ENCODE measurements at places on chromosomes 11 and 22.

- DNase-seq: no peak
Observed at GRCh38 chr11:4068962-4069361, 25.6 kb upstream of the RRM1 start.

- no peak for DNase-seq
Observed at GRCh38 chr11:1751531-1751921, 1.1 kb upstream of the IFITM10 start.

GRCh38 chr22:33887173-33887572 lies 33.1 kb downstream of the LARGE1 start:
- no peak for DNase-seq

DNA sequence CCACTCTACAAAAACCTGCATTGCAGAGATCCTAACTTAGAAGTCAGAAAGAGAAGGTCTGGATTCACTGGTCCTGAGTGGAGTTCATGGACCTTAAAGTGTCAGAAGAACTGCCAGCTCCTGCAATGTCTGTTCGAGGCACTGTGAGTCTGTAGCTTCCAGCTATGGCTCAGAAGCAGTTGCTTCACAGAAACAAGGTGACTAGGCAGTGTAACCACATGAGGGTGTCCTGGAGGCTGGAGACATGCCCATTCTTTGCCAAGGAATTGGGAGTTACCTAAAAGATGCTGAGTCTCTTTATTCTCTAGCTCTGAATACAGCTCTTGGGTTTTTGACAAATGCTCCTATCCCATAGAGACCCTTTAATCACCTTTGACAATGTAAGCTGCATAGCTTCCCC lies 130.5 kb downstream of the SPON1 start:
- no peak for DNase-seq

DNA sequence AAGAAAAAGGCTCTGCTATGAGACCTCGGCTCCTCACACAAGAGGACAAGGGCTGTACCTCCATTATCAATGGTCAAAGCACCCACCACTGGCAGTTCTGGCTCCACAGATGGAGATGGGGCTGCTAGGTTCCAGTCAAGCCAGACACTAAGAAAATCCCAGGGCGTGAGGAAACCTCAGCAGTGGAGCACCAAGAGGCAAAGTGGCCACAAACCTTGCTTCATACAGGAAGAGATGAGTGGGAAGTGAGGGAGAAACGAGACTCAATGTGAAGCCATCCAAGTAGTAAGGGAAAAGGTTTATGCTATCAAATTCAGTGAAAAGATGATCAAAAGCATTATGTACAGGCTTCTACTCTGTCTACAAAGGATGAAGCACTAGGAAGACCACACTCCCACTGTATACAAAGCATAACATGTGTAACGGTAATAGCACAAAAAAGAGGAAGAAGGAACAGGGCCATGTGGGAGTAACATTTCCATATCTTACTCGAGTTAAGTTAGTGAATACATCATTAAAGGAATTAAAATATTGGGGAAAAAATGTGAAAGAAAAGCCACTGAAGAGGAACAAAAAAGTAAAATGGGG lies 27.0 kb downstream of the POLDIP3 start:
- no peak for DNase-seq

GRCh38 chr11:102006835-102007566 lies 40.2 kb upstream of the CFAP300 start:
- DNase-seq: no peak

DNA sequence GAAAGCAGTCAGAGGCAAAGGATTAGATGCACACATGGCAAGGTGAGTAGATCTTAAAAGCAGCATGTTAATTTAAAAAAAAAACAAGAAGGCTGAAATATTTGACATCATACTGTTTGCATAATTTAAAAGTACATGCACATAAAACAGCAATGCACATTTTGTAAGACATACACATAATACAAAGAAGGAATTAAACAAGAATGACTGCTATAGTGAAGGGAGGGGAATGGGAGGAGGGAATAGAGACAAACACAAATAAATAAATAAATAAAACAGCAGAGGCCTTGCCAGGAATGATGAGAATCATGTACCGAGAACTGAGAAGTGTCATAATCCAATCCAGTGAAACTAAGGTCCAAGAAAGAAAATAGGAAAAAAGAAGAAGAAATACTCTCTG lies 486.2 kb upstream of the API5 start:
- no peak for DNase-seq

DNA sequence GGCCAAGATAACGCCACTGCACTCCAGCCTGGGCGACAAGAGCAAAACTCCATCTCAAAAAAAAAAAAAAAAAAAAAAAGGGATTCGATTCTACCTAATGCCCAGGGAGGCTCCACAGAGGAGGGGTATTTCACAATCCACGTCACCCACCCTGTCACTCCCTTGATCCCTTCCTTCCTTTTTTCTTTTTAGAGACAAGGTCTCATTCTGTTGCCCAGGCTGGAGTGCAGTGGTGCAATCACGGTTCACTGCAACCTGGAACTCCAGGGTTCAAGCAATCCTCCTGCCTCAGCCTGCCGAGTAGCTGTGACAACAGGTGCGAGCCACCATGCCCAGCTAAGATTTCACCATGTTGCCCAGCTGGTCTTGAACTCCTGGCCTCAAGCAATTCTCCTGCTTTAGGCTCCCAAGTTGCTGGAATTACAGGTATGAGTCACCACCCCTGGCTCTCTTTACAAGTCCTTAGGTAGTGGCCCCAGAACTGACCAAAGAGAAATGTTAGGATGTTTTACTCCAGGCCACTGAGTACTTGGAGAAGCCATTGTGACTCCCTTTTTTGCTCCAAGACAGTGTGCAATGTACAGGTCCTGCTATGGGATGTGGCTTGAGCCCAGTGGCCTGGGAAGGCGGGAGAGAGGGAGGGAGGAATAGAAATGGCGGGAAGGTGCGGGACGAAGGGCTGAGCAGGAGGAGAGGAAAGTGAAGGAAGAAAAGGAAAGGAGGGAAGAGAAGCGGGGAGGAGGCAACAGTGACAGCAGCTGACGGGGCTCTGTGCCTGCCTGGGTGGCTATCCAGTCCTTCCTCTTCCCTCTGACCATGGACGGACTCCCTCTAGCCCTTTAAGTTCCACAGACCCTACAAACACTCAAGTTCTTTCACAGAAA lies 11.8 kb upstream of the FXYD2 start:
- DNase-seq: no peak

DNA sequence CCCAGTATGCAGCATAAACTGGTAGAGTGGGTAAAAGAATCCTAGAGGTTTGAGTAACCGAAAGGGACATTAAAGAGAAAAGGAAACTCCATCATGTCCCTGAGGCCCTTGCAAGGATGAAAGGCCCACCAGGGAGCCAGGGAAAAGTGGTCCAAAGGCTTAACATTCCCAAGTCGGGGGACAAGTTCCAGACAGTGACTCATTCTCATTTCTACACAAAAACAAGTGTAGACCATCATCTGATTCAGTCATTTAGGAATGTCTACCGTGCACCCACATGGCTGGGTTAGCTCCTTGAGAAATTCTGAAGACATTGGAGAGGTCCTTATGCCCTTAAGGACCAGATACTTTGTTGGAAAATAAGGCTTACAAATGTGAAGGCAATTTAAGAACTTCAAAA lies 4.8 kb upstream of the NOX4 start:
- no peak for DNase-seq

GRCh38 chr11:121494355-121495099 lies 41.8 kb upstream of the SORL1-AS1 start:
- DNase-seq: no peak

- DNase-seq: no peak
Observed at GRCh38 chr11:116384407-116384806, 388.4 kb downstream of the BUD13 start.

DNA sequence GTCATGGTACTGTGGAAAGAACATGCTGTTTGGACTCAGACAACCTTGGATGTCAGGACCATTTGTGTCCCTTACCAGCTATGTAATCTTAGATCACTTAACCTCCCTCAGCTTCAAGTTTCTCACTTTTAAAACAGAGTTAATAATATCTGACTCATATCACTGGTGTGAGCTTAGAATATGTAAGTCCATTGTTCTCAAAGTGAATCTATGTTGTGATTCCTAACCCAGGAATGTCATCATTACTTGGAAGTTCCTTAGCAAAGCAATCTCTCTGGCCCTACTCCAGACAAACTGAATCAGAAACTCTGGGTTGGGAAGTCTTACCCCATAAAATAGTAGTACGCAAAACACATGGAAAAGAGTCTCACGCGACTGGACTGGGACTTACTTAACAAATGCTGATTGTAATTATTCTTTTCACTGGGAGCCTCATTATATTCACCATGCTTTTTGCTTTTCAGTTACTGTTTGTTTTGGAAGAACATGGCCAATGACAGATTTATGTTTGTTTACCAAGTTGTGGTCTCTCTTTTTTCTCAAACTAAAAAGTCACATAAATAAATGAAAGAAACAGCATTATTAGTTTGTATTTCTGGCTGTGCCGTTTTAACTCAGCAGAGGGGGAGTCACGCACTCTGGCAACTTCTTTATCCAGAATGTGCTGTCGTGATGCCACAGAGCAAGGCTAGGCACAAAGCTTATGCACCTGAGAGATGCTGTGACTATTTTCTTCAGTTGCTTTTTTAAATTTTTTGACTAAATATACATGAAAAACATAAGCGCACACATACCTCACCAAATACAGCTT lies 217.7 kb upstream of the CTSC start:
- DNase-seq: no peak

DNA sequence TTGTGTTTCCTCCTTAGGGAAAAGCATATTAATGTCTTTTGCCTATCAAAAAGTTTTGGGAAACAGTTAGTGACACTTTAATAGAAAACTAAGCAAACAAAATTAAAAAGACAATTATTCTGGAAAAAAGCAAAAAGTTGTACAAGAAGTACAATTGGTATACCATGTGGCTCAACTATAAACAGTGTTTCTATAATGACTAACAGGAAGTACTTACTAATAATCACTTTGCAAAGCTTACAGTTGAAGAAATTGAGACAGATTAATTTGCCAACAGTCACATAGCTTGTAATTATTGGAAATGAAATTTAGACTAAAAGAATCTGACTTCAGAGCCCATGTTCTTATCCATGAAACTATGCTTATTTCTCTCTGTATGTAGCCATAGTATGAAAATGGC lies 24.7 kb downstream of the PPME1 start:
- no peak for DNase-seq

GRCh38 chr11:26651916-26652315 lies 69.9 kb downstream of the SLC5A12 start:
- no peak for DNase-seq

- no peak for DNase-seq
Observed at GRCh38 chr11:44964526-44965209, 14.0 kb upstream of the TP53I11 start.

GRCh38 chr22:33865996-33866395 lies 54.3 kb downstream of the LARGE1 start:
- DNase-seq: no peak

- no peak for DNase-seq
Observed at GRCh38 chr11:85114786-85115185, 512.4 kb downstream of the DLG2 start.

- DNase-seq: no peak
Observed at GRCh38 chr22:42673898-42674401, 24.8 kb upstream of the CYB5R3 start.

GRCh38 chr11:22510010-22510409 lies 115.6 kb downstream of the FANCF start:
- DNase-seq: no peak

DNA sequence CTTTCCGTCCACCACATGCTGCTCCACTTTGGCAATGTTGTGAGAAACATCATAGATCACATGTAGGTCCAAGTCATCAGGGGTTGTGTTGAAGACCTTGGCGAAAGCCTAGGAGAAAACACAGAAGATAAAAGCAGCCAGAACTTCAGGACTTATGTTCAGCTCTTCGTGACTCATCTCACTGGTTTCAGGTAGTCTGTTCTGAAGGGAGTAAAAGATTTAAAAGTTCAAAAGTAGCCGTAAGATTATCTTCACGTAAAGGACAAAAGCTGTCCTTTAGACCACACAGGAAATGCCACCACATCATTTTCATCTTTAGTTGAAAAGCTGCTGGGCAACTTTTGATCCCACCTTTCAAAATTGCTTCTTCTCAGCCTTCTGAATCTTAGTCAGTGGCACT lies 16.9 kb downstream of the RTCB start:
- DNase-seq: no peak

DNA sequence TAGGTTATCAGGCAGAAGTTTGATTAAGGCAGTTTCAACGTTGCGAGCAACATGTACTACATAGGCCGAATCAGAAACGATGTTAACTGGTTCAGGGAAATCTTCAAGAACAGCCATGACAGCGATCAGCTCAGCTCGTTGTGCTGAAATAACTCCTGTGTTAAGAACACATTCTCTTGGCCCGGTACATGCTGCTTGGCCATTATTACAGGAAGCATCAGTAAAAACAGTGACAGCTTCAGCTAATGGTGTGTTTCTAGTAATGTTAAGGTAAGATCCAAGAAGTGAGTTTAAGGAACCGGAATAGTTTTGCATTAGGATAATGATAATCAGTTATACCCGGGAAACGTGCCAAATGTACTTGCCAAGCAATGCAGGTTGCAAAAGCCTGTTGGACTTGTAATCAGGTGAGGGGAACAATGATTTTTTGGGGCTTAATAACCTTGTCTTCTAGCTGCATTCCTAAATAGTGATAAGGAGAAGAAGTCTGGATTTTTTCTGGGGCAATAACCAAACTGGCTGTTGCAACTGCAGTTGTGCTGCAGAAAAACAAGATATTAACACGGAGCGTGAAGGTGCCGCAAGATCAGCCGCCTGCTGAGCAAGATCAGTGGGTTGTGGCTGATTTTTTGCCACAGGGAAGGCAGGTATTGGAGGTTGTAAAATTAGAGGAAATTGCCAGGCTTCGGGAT lies 14.3 kb downstream of the OR52K1 start:
- DNase-seq: no peak

DNA sequence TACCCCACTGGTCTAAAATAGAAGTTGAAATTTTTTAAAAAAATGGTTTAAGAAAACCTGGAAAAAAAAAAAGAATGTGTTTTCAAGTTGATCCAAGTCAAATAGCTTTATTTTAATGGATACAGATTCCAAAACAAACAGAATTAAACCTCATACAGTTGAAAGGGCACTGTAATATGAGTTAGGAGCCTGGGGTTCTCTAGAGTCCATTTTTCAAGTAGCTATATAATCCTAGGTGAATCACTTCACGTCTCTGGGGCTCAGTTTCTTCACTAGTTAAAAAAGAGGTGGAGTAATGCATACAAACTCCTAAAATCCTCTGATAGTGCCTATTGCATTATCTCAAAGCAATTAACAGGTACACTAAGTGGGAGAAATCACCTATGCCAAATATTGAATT lies 132.9 kb downstream of the BBOX1 start:
- DNase-seq: no peak
